ENCODE measurements at places on chromosomes 12 and 14.

- DNase-seq = no peak
Measured at GRCh38 chr12:108232565-108232964, 103.5 kb downstream of the WSCD2 start.

DNA sequence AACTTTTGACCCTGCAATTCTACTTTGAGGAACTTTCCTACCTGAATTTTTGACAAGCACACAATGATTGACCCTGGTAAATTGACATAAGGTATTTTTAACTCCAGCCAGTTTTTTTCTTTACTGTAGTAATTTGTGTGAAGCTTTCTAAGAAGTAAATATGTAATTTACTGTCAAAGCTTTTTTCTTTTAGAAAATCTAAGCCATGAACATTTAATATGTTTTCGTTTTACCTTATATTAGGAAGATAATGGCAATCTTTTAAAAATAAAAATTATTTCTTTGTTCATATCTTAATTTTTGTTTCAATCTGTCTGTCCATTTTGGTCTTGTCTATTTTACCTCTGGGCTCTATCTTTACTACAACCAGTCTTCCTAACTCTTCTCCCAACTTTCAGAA, 279.9 kb downstream of the FBXL14 start:
- DNase-seq = no peak

DNA sequence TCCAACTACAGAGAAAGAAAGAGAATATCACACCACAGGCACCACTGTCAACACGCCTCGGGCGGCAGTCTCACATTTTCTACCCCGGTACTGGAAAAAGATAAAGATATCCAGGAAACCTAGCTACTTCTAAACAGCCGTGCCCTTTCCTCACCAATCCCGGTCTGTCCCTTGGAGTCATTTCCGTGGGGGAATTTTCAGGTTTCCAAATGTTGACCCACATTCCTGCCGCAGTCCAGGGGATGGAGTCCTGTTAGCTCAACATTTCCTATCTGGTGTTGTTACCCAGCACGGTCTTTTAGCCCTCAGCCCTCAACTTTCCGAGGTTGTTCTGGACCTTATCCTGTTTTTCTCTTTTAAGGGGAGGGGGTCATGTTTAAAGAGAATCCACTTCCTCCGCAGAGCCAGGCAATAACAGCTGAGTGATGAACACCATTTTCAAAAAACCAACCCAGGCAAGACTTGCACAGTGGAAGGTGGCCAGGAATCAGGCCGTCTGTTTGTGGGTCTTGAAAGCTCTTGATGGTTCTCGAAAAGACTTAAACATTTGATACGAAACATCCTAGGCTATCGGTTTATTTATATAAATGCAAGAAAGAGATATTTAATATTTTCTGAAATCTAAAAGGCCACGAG, 4.6 kb downstream of the SSH1 start:
- no peak for DNase-seq

DNA sequence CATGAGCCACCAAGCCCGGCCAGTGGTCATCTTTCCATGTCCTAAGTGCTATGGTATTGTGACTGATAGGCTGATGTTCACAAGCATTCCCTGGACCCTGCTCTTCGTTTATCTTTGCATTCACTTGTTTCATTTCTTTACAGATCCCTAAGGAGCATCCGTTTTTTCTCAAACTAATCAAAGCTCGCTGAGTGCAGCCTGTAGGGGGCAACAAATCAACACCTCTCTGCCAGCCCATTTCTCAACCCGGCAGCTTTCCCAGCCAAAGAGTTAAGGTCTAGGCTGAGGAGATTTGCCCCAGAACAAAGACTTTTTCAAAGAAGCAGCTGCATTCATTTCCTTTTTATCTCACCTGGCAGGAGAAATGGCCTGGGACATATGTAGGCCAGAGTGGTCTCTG, 12.1 kb downstream of the SIRT4 start:
- DNase-seq = no peak

DNA sequence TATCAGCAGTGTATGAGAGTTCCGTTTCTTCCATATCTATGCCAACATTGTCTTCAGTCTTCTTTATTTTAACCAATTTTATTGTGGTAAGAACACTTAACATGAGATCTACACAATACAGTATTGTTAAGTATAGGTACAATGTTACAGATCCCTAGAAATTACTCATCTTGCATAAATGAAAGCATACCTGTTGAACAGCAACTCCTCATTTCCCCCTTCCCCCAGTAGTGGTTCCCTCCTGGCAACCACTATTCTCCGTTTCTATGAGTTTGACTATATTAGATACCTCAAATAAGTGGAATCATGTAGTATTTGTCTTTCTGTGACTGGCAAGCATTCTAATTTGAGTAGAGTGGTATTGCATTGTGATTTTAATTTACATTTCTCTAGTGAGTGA, 150.5 kb downstream of the CRADD start:
- no peak for DNase-seq

DNA sequence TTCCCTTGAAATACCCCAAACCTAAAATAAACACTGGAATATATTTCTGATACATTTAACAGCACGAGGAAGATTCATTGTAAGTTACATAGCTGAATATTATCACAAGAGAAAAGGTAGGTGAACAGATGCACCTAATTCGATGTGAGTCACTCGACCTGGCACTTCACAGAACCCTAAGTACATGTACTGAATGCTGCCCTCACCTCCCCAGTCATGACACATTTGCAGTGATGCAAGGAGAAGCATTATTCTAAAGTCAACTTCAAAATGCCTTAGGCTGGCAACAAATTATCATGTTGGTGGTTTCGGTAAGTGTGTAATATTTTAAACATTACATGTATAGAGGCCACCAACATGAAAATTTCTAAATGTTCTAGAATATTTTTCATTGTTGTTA, 35.2 kb upstream of the TMTC2 start:
- DNase-seq = no peak

- DNase-seq = no peak
Measured at GRCh38 chr14:74394549-74394948, 31.5 kb downstream of the SYNDIG1L start.

- no peak for DNase-seq
Measured at GRCh38 chr14:59803052-59803540, 67.5 kb downstream of the RTN1 start.

- no peak for DNase-seq
Measured at GRCh38 chr12:25904442-25904841, 54.0 kb upstream of the RASSF8 start.

- no peak for DNase-seq
Measured at GRCh38 chr14:99120526-99121318, 151.3 kb downstream of the BCL11B start.

GRCh38 chr14:93752980-93753561, 35.2 kb downstream of the PRIMA1 start:
- no peak for DNase-seq

GRCh38 chr14:77416836-77417235, 6.5 kb downstream of the NOXRED1 start:
- no peak for DNase-seq

GRCh38 chr14:44113769-44114730, 393.0 kb downstream of the FSCB start:
- DNase-seq = no peak

GRCh38 chr14:78921856-78922255, 751.7 kb downstream of the NRXN3 start:
- DNase-seq = no peak

- no peak for DNase-seq
Measured at GRCh38 chr12:105947906-105948305, 190.8 kb downstream of the NUAK1 start.

GRCh38 chr12:18261273-18261672, at the start of gene PIK3C2G:
PIK3C2G (plus strand) TSS chr12:18261518; CDS start chr12:18282082, 20,564 bp downstream.
- DNase-seq = no peak

GRCh38 chr14:44404036-44404435, 103.0 kb downstream of the FSCB start:
- no peak for DNase-seq

DNA sequence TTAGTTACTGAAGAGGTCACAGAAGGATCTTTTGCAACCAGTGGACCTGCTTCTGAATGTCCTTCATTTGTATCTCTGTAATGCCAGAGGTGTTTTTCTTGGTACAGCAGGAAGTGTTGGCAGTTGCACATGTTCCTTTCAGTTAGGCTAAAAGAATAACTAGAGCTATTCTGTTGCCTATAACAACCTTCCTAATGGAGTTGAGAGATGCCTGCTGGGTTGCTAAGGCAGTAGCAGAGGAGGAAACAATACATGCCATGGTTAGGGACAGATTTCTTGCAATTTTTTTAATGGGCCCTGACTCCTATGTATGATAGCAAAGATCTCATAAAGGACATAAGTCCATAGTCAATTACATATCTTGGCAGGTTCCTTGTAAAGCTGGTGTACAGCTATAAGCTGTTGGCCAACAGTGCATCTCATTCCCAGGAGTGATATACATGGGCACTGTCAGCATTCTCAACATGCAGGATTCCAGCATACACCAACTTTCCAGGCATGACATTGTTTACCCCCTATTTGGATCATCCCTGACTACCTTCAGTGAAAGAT, 556.6 kb downstream of the CCER1 start:
- DNase-seq = no peak

DNA sequence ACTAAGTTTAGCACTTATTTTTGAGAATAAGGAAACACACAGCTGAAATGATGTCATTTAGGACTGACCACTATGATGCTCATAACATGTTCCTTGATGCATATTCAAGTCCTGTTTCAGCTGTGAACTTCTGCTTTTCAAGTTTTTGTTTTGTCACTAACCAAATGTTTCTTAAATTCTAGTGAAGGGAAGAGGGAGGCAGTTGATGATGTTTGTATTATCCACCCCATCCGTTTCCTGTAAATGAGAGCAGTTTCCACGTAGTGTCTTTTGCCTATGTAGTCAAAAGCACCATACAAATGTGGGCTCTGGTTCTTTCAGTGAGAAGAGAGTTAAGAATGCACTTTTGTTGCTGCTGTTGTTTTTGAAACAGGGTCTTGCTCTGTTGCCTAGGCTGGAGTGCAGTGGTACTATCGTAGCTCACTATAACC, 491.8 kb downstream of the PCNX1 start:
- DNase-seq = no peak

DNA sequence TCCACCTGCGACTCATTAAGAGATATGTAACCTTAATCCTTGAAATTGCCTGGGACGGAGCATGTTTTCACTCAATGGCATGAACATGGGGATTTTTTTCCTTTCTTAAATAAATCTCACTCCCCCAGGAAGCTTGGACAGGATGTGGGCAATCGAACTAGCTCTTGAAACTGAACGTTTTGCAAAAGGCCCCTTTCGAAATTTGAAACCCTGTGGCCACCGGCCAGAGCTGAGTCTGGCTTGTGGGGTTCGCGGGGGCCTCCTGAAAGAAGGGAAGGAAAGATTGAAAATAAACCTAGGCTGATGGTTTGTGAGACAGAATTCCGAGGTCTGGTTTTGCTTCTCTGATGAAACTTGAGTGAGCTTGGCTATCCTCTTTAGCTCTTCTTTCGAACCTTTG, 101.4 kb upstream of the RTL1 start:
- no peak for DNase-seq

DNA sequence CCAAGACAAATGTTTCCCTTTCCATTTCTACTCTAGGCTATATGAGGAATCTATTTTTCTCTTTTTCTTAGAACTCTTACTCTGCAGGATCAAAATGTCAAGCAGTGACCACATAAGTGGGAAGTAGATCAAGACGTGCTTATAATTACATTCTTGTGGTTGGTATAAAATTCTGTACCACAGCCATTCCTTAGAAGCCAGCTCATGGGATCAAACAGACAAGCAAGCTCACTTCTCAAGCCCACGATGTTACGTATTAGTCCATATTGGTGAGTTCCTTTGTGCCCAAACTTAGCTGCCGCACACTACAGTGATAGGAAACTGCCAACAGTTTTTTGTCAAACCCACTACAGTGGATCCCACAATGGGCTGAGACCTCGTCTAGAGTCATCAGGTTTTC, 53.4 kb downstream of the IFNG start:
- no peak for DNase-seq

DNA sequence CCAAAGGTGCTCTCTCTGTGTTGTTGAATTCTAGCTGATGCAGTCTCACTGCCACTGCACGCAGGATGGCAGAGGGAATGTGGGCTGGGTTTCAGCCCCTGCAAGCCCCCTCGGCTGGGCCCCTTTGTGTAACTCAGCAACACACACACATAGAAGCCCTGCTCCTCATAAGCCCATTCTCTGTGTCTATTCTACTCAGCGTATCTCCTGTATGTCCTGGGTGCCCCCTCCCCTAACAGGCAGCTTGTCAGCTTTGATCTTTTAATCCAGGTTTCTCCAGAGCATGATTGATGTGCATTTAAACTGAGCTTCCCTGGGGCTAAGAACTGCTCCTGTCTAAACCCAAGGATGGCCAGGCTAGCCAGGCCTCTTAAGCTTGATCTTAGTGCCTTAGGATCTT, 43.0 kb downstream of the SRRM4 start:
- DNase-seq = no peak

DNA sequence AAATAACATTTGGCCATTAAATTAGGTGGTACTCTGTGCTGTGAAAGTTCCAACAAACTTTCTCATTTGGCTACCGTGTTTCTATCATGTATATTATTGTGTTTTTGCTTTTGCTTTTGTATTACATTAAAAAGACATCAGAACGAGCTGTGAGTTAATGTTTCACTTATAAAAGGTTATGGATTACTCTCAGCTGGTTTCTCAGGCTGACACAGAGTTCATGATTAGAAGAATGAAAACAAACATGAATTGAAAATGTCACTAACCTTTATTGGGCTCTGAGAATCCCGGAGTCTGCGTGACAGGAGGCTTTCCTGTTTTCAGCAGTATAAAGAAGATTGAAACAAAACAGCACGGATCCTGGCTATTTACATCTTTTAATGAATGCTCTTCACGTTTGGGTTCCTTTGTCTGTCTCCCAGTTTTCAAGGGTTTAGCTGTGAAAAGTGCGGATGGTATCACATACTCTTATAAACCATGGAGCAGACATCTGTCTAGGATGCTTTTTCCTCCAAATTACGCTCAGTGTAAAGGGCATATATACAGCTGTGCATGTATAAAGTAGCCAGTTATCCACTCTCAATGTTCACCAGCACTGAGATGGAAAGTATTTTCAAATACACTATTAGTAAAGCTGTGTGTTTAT, 153.6 kb downstream of the PTCSC3 start:
- DNase-seq = no peak

DNA sequence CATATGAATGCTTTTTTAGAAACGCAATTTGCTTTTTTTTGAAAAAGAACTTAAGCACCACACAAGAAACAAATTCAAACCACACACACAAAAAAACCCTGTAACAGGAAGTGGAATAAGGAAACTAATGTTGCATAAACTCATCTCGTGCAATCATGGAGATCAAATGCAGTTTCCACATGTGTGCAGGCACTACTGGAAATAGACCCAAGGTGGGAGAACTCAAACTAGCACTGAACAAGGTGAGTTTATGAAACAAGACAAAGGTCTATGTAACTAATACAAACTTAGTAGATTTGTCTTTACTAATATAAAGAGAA, 17.5 kb downstream of the NIN start:
- no peak for DNase-seq

DNA sequence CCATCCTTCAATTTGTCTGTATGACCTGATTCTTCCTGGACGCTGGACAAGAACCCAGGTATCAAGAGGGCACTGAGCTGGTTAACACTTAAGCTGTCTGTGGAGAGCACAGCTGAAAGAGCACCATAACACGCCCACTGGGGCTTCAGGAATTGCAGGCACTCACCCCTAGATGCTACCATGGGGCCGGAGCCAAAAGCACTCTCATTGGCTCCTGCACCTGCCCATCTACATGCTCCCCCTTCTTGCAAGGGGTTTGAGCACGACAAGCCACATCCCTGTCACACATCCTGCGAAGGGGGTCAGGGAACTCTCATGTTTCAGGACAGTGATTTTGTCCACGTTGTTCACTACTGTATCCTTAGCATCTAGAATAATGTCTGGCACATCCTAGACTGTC, 35.1 kb upstream of the TBC1D15 start:
- DNase-seq = no peak

Measured in omental fat pad (tissue), 4 donors.